Stimulated activated naive CD4-positive, alpha-beta T cell treated with Interleukin-2 at 50 U/mL for 16 hours (primary cell): ENCODE measurements at places on chromosomes 3 and 15.
A peak's percentile ranks its signal among the peaks of the same experiment; 100 is the strongest.

- no peak for DNase-seq
Observed at GRCh38 chr3:62211675-62212429, 161.5 kb downstream of the FEZF2 start.

DNA sequence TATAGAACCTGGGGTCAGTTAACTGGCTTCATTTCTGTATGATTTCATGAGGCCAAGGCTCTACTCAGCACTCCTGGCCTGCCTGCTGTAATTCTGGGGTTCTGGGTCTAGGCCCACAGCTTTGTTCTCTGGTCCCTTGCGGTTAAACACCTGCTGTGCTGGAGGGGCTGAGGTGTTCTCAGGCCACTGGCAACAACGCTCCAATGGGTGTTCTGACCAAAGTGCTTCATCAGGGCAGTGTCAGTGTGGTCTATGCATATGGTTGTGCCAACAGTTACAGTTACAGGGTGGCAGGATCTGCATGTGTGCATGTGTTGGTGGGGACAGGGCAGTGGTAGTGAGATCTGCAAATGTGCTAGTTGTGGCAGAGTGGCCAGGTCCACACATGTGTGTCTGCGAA is 64.1 kb upstream of the GMNC start:
- no peak for DNase-seq

DNA sequence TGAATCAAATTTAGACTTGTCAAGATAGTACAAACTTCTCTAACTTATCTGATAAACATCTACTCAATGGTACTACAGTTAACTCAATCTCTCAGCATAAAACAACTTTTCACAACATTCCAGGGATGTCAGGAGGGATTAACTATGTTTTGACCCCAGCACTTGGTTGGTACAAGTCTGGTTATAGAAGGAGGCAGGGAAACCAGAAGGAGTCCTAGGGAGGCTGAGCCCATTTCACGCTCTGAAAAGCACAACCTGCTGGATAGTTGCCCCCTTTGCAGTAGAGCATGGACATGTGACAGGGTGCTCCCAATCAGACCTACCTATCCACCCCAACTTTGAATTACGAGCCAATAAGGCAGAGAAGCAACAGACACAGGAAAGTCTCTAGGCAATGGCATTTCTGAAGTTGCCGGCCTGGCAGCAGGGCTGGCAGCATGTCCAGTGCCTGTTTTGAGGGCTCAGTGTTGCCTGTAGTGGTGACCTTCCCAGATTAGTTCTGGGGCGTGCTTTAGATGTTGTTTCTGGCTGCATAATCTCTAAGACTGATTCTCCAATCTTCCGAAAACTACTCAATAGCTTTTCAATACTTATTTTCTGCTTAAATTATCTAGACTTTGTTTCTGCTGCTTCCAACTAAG is 8.2 kb downstream of the ANKUB1 start:
- no peak for DNase-seq

DNA sequence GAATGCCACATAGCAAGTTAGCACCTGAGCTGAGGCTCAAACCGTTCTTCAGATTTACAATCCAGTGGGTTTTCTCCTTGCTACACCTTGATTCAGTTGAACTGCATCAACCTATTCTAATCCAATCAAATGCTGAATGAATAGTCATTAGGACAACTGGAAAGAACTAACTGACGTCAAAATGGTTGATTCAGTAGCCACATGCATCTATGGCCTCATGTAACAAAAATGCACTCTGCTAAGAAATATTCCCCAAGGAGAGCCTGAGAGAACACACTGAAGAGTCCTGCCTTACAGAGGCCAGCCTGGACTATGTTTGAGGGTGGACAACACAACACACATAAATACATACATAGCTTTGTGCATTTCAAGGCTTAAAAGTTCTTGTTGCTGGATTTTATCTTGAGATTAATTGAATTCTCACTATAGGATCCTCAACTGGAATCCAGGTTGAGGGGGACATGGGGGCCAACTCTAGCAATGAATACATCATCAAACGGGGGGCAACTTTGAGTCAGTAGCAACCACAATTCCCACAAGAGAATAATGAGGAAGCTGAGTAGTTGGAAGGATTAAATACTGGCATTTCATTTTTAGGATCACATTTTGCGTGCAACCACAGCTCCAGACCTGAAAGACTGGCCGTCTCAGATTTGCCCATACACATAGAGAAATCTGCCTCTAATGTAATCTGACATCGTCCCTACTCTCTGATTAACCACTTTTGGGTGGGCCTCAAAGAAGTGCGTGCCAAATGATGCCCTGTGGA is 280.2 kb upstream of the ICE2 start:
- no peak for DNase-seq

GRCh38 chr3:111481551-111481950 is 60.4 kb upstream of the CD96 start:
- DNase-seq, result no peak

DNA sequence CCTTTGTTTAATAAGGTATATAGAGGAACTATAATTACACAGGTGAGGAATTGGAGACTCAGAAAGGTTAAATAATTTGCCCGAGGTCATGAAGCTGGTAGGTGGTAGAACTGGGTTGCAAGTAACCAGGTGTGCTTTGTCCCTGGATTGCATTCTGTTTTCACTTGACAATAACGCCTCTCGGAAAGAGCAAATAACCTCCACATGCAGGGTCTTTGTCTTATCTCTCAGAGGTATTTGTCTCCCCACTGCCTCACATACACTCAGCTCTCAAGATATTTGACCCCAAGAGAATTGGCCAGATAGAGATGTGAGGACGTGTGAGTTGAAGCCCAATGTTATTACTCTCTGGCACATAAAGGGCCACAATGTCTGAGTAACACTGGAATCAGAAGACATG is 320.9 kb upstream of the ONECUT1 start:
- DNase-seq, result no peak

GRCh38 chr3:21056293-21056692 is 694.7 kb downstream of the ZNF385D start:
- DNase-seq, result no peak

DNA sequence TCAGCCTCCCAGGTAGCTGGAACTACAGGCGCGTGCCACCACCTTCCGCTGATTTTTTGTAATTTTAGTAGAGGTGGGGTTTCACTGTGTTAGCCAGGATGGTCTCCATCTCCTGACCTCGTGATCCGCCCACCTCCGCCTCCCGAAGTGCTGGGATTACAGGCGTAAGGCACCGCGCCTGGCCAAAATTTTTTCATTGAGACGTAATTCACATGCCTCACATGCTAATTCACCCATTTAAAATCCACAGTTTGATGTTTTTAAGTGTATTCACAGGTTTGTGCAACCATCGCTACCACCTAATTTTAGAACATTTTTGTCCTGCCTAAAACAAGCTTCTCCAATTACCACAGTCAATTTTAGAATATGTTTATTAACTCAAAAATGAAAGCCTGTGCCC is 37.1 kb downstream of the SELENOT start:
- DNase-seq, result no peak

- DNase-seq, result no peak
Observed at GRCh38 chr15:90004252-90004651, 3.1 kb downstream of the ZNF710 start.

DNA sequence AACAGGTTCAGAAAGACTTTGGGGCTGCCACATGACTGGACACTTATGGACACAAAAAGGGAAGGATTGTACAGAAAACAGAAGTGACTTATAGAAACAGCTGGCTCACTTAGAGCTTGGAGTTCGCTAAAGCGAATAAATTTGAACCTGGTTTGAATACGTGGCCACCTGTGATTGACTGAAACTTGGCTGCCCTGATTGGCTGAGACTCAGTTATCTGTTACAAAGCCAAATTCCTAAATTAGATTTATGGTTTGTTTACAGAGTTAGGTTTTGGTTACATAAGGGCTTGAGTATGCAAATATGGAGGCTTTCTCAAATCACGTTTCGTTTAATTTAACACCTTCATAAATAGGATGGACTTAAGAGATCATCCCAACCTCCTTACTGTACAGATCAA is 270.2 kb downstream of the THSD4 start:
- no peak for DNase-seq

- no peak for DNase-seq
Observed at GRCh38 chr3:184378651-184379357, 797 bp upstream of the THPO start.

- no peak for DNase-seq
Observed at GRCh38 chr15:69696946-69697345, 244.3 kb downstream of the RPLP1 start.

DNA sequence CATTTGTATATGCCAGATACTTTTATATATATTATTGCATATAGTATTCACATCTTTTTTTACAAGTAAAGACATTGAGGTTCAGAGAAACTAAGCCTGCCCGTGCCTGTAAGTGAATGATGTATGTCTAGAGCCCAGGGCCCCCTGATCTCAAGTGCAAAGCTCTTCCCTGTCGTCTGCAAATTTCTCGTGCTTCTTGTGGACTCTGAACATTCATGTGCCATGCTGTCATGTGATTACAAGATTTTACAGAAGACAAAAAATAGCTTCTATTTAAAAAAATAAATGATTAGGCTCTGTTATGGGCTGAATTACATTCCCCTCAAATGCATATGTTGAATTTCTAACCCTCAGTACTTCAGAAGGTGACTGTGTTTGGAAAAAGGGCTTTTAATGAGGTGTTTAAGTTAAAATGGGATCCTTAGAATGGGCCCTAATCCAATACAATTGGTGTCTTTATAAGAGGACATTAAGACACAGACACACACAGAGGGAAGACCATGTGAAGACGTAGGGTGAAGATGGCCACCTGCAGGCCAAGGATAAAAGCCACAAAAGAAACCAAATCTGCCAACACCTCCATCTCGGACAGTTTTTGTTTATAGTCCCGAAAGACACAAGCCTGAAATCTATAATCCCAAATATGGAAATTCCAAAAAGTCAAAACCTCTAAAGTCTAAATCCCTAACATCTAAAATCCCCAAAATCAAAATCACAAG is 3.9 kb upstream of the MASP1 start:
- no peak for DNase-seq

DNA sequence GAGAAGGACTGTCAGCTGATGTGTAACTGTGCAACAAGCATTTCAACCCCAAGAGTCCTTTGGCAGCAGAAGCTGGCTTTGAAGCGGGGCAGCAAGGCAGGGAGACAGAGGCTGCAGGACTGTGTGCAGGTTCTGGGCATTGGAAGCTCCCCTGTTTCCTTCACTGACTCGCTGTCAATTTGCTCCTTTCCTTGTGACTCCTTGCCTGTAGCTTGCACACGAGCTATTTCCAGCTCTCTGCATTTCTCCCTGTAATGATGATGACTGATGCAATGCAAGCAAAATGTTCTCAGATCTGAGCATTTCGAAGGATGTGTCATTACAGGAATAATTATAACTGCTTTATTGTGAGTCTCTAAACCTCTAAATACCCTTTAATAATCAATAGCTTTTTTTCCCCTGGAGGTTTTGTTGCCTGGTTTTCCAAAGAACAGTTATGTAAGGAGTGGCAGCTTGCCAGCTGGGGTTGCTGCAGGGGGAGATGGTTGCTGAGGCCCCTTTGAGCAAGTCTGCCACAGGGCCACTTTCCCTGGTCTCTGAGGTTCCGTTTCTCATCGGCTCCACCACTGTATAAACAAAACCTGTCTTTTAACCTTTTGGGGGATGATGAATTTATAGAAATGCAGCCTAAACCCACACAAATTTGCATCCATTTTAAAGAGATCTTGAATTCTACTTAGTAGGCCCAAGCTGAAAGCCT is 2.8 kb downstream of the APOD start:
- no peak for DNase-seq

GRCh38 chr3:89714237-89714636 is 606.8 kb downstream of the EPHA3 start:
- DNase-seq, result no peak

DNA sequence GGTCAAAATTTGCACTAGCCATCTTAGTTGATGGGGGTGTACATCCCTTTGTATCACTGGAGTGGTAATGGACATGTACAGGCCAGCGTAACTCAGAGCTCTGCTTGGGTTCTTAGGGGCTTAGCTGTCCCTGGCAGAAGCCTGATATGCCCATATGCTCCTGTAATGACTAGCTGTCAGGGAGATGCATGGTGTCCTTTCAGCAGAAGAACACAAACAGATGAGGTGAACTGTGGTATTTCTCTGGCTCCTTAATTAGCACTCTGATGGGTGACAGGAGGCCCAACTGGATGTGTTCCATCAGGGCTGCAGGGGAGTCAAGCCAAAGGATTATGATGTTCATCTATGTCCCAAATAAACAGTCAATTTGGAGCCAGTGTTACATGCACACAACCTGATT is 774.5 kb downstream of the AGBL1 start:
- no peak for DNase-seq

DNA sequence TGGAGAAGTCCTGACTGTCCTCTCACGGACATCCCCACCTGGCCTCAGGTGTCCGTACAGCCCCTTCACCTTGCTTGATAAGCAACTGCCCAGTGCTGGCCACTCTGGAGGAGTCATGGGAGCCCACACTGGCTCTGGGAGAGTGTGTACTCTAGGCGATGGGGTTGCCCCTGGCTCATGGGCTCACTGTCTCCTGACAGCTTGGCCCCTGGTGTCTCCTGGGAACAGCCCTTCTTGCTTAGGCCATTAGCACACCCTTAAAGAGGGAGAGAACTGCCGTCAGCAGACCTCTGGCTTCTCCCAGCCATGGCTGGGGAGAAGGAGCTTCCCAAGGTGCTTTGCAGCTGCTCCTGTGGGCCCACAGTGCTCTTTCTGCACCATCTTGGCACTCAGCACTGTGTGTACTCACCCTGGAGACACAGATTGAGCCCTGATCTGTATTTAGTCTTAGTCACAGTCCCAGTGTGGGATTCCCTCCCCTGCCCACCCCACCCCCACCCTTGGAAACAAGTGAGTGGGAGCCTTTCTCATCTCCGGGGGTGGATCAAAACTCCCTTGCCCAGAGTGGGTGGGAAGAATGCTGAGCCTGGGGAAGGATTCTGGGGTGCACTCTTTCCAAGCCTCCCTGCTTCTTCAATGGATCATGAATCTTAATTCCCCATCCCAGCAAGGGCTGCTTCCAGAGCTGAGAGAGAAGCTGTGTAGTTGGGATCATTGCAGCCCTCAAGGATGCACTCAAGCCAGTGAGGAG is 83.5 kb upstream of the ADPGK start:
- no peak for DNase-seq

- no peak for DNase-seq
Observed at GRCh38 chr3:134904241-134904771, 109.2 kb downstream of the EPHB1 start.

DNA sequence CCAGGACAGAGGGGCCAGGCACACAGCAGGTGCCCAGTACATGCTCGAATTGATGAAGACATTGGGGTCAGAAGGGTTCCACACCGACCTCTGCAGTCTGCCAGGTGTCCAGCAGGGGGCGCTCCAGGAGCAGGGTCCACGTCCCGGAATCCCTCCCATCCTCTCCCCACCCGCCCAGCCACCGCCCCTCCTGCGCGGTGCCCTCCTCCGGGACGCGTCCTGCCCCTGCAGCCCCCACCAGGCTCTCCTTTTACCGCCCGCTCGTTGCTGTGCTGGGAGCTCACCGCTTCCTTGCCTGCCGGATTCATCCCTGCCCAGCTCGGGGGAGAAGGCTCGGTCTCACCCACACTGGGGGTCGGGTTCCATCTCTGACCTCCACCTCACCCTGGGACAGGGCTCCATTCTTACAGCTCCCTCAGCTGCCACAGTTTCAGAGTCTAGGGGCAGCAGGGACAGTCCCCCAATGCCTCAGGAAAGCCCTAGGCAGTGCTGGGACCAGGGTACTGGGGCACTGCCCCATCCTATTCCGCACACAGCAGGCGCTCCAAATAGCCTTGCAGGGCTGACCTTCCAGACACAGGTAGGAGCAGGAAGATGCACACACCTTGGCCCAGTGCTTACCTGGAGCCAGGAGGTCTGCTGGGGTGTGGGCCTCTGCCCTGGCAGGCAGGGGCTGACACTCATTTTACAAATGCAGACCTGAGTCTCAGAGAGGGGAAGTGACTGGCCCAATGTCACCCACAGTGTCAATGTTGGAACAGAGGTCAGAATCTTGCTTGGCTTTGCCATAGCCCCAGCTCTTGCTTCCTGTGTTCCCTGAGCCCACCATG is 31.0 kb downstream of the GRIP2 start:
- DNase-seq, result peak; percentile 63
